ENCODE measurements at places on chromosomes 13 and 19.

DNA sequence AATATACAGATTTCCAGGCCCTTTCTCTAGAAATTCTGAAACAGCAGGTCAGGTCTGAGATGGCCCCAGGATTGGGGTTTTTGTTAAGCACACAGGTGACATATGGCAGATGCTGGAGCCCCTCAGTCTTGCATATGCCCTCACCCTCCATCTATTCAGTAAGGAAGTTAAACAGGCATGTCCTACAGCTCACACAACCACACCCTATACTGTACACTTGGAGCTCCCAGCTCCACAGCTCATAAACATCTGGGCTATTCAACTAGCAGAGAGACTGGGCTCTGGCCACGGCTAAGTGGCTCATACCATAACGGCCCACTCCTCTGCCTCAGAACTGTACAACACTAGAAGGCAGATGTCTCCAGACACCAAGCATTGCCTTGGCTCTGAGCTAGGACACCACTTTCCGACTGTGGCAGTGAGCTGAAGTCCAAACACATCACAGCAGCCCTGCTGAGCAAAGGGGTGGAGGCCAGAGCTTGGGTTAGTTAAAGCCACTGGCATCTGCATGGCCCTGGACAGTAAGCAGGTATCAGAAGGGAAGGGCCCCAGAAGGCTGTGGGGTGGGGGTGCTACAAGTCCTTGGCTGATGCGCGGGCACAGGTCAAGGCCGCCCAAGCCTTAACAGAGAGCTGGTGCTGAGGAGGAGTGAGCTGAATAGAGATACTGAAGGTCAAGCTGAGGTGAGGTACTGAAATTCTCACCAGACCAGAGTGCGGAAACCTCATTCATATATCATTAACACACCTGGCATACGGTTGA, 79.1 kb downstream of the ABCC4 start:
- DNase-seq, result no peak

DNA sequence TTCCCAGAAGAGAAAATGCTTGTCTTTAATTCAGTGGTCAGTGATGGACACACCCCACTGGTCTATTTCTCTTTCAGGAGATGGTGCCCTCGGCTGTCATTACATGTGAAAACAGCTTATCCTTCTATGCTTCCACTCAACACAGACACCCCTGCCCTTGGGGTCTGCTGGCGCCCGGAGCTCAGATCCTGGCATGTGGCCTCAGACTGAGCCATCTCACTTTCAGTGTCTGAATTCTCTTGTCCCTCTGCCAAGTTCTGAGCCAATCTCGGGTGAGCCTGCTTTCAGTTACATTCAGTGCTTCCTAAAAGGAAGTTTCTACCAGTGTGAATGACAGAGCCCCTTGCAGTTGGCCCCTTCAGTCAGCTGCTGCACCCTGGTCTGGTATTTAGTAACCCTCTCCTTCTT, 293.6 kb downstream of the DNAJC15 start:
- DNase-seq, result no peak

DNA sequence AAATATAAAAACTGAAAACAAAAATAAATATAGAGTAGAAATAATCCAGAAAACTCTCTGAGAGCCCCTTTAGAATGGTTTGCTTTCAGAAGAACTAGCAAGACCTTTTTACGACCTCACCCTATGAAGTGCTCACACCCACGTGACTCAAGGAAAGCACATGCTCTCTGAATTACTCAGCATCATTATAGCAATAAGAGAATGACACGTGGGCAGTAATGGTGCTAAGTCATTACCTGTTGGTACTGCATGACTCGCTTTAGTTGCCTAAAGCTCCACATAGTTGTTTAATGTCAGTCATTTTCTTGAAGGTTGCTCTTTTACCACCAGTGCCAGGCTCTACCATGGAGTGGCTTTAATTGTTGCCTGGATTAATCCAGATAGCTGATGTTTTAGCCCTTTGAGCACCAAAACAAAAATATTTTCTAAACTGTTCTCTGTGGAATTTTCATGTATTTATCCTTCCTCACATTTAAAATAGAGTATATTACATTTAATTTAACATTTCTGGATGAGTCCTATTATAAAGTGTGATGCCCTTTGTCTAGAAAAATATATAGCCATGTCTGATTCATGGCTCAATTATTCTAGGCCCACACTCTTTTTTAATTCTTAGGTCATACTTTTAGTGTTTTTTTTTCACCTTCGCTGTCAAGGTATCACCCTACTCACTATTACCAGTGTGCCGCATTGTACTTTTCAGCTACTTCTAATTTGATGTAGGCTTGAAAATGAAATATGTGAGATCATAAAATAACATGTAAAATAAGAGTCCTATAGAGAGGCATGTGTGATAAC, 56.8 kb downstream of the THSD1 start:
- DNase-seq, result no peak

GRCh38 chr13:113555141-113555540, 29.4 kb upstream of the TFDP1 start:
- no peak for DNase-seq

DNA sequence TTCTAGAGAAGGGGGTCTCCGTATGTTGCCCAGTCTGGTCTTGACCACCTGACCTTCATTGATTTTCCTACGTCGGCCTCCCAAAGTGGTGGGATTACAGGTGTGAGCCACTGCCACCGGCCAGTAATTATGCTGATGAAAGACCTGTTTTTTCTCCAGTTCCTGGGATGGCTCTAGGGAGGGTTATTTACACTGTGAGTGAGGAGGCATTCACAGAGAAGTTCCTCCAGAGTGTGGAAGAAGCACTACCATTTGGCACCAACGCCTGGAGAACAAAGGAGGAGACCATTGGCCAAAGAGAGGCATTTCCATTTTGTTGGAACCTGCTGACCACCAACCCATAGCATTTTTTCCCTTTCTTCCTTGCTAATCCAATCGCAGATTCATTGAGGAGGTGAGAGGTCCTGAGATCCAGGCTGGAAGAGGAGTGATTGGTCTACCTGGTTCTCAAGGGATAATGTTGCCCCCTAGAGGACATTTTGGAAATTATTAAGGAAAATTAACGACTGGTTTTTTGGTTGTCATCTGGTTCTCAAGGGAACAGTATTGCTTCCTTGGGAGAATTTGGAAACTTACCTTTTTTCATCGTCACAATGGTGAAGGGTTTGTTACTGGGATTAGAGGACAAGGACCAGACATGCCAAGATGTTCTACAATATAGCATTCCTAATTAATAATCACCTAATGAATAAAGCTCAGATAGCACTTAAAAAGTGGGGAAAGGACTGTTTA, 5.5 kb upstream of the SAE1 start:
- no peak for DNase-seq

DNA sequence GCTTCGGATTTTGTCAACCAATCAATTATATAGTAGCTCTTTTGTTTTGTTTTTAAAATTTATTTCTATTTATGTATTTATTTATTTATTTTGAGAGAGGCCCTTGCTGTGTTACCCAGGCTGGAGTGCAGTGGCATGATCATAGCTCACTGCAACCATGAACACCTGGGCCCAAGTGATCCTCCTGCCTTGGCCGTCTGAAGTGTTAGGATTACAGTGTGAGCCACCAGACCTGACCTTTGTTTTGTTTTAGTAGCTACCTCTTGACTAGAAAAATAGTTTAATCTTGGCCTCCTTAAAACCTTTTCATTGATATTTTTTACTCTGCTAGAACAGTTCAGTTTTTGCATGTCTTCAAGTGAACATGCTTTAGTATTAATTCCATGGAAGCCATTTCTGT, 15.1 kb downstream of the GARRE1 start:
- DNase-seq, result no peak

DNA sequence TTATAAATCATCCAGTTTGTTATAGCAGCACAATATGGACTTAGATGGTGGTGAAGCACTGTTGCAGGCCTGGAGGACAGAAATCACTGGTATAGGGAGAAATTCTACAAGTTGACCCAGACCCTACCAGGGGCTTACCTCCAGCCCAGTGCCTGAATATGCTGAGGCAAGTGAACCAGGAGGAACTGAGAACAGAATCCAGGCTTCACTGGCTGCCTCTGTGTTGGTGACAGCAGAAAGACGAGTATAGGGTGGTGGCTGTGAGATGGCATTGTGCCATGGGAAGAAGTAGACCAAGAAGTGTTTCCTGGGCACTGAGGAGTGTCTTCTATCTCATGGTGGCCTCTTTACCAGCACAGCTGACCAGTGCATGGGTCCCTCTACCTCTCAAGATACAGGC, 15.9 kb upstream of the EID2 start:
- no peak for DNase-seq

GRCh38 chr19:23992348-23992747, 77.7 kb downstream of the ZNF726 start:
- DNase-seq, result no peak

DNA sequence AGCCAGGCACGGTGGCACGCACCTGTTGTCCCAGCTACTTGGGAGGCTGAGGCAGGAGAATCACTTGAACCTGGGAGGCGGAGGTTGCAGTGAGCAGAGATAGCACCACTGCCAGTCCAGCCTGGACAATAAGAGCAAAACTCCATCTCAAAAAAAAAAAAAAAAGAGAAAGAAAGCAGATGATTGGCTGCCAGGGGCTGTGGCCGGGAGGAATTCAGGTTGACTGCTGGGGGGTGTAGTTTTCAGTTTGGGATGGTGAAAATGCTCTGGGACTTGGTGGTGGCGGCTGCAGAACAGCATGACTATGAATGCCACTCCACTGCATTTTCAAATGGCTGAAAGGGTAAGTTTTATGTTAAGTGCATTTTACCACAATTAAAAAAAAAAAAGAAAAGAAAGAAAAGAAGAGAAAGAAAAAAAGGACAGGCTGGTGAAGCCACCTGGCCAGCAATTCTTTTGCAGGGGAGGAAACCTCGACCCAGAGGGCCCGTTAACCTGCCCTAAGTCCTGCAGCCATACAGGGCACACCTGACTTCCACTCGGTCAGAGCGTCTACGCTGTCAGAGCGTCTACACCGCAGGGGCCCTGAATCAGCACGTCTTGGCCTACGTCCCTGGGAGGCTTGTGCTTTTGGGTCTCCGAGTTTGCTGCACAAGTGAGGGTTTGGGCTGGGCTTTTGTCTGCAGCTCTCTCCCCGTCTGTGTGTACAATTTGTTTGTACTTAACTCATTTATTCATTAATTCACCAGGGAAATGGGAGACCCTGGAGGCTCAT, 3.6 kb downstream of the ISOC2 start:
- DNase-seq, result no peak

GRCh38 chr13:29117663-29118062, 297.5 kb downstream of the MTUS2 start:
- DNase-seq, result no peak

- DNase-seq, result no peak
Measured at GRCh38 chr13:105990256-105990958, 545.1 kb downstream of the EFNB2 start.

DNA sequence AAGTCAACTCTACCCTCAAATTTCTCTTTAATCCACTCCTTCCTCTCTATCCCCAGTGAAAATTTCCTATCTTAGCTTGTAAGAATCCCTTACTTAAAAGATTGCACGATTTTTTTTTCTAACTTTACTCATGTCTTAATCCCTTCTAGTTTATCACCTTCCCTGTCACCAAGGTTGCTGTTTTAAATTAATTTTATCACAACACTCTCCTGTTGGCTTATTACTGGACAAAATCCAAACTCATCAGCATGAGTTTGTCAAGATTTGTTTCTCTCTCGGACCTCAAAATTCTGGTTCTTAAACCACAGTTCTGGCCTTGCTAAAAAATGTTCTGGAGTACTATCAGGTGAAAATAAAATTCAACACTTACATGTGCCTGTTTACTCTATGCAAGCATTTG, 959.1 kb upstream of the SLC10A2 start:
- DNase-seq, result no peak

GRCh38 chr19:7829166-7829520, 875 bp upstream of the EVI5L start:
- DNase-seq, result no peak

GRCh38 chr13:30085087-30085486, 222.3 kb downstream of the KATNAL1 start:
- no peak for DNase-seq

DNA sequence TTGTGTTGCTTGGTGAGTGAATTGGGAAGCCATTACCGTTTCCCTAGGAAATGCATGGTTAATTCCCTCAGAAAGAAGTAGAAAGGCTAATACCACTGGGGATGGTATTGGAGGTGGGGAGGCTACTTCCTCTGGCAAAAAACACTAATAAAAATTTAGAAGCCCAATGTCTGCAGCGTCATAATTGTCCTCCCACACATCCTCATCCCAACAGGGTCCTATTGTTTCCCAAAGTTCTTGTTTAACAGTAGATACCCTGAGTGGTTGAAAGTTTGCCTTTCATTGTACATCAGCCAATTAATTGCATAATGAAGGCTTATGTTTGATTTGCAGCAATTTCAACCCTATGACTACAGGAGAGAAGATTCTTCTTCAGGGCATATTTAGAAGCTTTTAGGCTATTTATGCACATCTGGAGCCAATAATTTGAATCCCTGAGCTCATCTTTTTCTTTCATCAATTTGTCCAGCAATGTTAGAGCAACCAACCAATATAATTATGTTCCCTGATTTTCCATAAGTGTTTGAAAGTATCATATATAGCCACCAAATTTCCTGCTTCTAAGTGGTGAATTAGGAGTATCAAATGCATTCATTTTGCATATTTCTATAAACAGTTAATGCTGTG, 491.0 kb downstream of the SLITRK5 start:
- no peak for DNase-seq
